ENCODE measurements at places on chromosomes 16 and 17. TPM values are rescaled to one million over a fixed set of nuclear protein-coding genes. Genes with fewer than 3 reads are reported as not detected.

The CCDC78 gene
- polyA plus RNA-seq, result 15.4 TPM

The TMC7 gene
- 0.93 TPM for polyA plus RNA-seq

The SOCS3 gene
- 26.1 TPM for polyA plus RNA-seq

The TCF25 gene
- polyA plus RNA-seq, result 162 TPM

The SCARF1 gene
- 0.39 TPM for polyA plus RNA-seq

The DRC3 gene
- polyA plus RNA-seq, result 3.6 TPM

The VAT1 gene
- 170 TPM for polyA plus RNA-seq

The SLC9A5 gene
- polyA plus RNA-seq, result 5.8 TPM

The HOXB5 gene
- polyA plus RNA-seq, result not detected

The KRT23 gene
- not detected for polyA plus RNA-seq

The AKAP10 gene
- 17.1 TPM for polyA plus RNA-seq

The INCA1 gene
- polyA plus RNA-seq, result 1.2 TPM

The ARL5C gene
- polyA plus RNA-seq, result not detected

The TP53TG3F gene
- polyA plus RNA-seq, result 0.02 TPM

The MFAP4 gene
- polyA plus RNA-seq, result 120 TPM

The C16orf96 gene
- polyA plus RNA-seq, result 0.05 TPM

The CCL14 gene
- not detected for polyA plus RNA-seq

The MGAT5B gene
- polyA plus RNA-seq, result 13.8 TPM

The KRT27 gene
- not detected for polyA plus RNA-seq

The SSTR5 gene
- not detected for polyA plus RNA-seq

The CNTNAP4 gene
- polyA plus RNA-seq, result not detected

The CDH11 gene
- 269 TPM for polyA plus RNA-seq

The GJD3 gene
- not detected for polyA plus RNA-seq

The IRF8 gene
- polyA plus RNA-seq, result not detected

The USP36 gene
- polyA plus RNA-seq, result 34.6 TPM

The PRSS22 gene
- polyA plus RNA-seq, result not detected

The USP43 gene
- 0.07 TPM for polyA plus RNA-seq

The CDRT15L2 gene
- not detected for polyA plus RNA-seq
